ENCODE measurements at places on chromosomes 7 and 10.

DNA sequence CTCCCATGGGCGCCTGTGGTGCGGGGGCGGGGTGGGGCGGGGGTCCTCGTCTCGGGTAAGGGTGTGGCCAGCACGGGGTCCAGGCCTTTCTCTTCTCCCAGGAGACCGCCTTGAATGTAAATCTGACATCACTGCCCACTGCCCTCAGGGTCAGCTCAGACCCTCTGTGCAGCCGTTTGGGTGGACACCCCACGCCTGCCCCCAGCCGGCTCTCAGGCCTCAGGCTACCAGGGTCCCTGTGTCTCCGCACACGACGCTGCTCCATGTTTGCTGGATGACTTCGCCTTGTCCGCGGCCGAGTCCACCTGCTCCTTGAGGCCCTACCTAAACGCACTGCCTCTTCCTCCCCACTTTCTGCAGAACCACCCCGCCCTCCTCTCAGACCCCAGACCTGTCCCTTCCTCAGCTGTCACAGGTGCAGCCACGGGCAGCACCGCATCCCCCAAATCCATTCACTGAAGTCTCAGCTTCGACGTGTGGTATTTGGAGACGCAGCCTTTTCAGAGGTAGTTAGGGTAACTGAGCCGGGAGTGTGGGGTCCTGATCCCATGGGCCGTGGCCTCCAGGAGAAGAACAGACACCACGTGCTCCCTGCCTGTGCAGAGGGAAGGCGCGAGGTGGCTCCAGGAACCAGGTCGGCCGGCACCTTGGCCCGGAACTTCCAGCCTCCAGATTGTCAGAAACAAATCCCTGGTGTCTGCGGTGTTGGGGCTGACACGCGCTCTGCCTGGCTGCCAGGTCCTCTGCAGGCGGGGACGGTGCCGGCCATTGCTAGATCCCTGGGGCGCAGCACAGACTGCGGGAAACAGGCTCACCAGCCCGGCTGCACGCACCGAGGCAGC is 97.4 kb upstream of the DIP2C start:
- no peak for DNase-seq

DNA sequence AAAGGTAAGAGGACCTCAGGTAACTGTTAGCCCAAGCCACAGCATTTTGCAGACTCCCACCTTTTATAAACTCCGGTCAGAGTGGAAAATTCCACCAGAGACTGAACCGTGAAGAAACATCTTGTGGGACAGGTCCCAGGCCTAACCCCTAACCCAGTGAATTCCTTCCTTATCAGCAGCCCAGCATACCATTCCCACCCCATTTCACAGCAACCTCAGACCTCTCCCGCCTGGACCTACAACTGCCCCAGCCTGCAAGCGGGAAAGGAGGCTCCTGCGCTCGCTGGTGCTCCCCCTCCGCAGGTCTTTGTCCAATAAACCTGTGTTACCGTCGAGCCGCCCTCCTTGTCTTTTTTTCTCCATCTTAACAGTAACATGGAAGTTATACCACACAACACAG is 736.6 kb downstream of the MAGI2 start:
- no peak for DNase-seq

- DNase-seq, result no peak
Measured at GRCh38 chr7:139526578-139527544, 3.4 kb downstream of the CLEC2L start.

- no peak for DNase-seq
Measured at GRCh38 chr7:55065511-55066229, 46.9 kb downstream of the EGFR start.

GRCh38 chr10:114068054-114068707 is 24.5 kb downstream of the ADRB1 start:
- DNase-seq, result no peak

DNA sequence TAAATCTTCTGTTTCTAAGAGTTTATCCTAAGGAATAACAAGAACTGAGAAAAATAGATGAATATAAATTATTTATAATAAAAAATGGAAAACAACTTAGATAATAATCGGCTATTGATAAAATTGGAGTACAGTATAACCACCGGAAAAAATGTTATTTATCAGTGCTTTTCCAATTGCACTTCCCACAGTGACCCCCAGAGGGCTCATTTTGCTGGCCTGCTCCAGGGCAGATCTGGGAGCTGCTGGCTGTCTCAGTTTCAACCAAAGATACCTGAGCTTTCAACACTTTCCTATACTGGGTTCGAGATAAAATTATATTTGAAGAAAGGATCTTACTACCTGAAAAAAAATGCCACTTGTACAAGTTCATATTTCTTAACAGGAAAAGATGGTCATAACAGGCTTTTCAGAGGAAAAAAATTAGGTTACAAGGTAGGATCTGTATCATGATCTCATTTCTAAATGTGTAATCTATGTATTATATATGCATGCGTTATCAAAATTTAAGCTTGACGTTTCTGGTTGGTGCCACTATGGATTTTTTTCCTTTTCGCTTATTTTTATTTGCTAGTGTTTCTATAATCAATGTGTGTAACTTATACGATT is 165.7 kb downstream of the NPSR1 start:
- no peak for DNase-seq

- DNase-seq, result no peak
Measured at GRCh38 chr10:101776161-101776817, 375 bp upstream of the FGF8 start.

- DNase-seq, result no peak
Measured at GRCh38 chr10:105953056-105953455, 1211.5 kb downstream of the SORCS1 start.

GRCh38 chr7:85627791-85628586 is 441.1 kb upstream of the SEMA3D start:
- DNase-seq, result no peak

- DNase-seq, result no peak
Measured at GRCh38 chr7:32381024-32381601, 109.1 kb downstream of the LSM5 start.

DNA sequence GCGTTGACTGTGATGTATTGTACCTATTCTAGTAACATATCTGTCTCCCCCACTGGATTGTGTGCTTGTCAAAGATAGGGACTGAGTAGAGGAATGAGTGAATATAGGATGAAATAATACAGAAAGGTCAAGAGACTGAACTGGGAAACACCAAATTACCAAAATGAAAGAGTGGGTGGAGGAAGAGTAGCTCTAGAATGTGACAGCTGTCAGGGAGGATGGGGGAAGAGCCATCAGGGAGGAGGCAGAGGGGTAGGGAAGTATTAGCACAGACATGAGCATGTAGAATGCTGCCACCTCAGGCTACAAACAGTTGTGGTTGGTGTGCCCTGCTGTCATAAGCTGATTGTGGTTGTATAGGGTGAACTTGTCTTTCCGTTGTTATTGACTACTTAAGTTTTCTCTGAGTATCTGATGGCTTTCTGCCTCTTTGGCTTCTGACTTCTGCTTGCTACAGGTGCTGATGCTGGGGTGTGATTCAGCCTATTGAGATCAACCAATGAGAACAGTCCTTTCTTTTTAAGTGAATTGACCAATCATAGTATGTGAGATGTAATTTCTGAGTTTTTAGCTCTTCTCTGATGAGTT is 5.6 kb downstream of the CCSER2 start:
- no peak for DNase-seq
